ENCODE measurements at places on chromosomes 7 and 10.

DNA sequence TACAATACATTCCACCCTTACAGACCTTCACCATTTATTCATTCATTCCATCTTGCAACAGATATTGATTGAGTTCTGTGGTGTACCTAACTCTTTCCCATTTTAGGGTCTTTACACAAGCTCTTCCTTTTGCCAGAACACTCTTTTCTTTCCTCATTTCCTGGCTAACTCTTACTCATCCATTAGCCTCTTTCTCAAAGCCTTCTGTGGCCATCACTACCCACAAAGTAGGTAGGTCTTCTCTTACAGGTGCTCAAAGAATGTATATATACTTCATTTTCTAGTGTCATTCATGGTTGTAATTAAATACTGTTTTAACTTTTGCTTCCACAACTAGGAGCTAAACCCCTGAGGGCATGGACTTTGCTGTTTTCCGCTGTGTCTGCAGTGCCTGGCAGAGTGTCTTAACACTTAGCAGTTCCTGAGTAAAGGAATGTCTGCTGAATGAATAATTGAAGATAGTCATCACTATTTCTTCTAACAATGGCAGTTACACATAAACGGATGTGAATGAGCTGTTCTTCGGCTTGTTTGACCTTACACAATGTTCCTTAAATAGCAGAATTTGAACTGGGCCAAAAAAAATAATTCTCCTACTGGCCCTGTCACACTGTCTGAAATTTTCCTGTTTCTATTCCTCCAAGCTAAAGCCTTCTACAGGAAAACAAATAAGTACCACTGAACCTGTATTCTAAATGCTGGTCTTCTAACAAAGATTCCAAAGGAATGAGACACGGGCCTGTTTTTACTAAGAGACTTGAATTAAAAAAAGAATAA is 15.1 kb downstream of the BCAP29 start:
- no peak for DNase-seq

- DNase-seq = no peak
Observed at GRCh38 chr10:22908837-22909236, 19.0 kb upstream of the ARMC3 start.

DNA sequence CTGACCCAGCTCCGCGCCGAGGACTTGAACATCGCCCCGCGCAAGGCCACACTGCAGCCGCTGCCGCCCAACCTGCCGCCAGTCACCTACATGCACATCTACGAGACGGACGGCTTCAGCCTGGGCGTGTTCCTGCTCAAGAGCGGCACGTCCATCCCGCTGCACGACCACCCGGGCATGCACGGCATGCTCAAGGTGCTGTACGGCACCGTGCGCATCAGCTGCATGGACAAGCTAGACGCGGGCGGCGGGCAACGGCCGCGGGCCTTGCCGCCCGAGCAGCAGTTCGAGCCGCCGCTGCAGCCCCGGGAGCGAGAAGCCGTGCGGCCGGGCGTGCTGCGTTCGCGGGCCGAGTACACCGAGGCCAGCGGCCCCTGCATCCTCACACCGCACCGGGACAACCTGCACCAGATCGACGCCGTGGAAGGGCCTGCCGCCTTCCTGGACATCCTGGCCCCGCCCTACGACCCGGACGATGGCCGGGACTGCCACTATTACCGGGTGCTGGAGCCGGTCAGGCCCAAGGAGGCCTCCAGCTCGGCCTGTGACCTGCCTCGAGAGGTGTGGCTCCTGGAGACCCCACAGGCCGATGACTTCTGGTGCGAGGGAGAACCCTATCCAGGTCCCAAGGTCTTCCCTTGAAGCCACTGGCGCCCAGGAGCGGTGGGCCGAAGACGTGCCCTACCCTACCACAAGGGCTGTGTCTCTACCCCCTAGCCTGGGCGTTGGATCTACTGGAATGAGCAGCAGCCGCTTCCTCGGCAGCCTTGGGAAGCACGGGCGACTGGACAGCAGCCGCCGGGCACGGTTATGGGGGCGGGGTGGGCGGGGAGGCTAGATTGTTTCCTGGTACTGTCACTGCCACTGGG is 945 bp downstream of the ADO start:
- no peak for DNase-seq

- DNase-seq = no peak
Observed at GRCh38 chr7:134669388-134669787, 22.7 kb downstream of the BPGM start.

DNA sequence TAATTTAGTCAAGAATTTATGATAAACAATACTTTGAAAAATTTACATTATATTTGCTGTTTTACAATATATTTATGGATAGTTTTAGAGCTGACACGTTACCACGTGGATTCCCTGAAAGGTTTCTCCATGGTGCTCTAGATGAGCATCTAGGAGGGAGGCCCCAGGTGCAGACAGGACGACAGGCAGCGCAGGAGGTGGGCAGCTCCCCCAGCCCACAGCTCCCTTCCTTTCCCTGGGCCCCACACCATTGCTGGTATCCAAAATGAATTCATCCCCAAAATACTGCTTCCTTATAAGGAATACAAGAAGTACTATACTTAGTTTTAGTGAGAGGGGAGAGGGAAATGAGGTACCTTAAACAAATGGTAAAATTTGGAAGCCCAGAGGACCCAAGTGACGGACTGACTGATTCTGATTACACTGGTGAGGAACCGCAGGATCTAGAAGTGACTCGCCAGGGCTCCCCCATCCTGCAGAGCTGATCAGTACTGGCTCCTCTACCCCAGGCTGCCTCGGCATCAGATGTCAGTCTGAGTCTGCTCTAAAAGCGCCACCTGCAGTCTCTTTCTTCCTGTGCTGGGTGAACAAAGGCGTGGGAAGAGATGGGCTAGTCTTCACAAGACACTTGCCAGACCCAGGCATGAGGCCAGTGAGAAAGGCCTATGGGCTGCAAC is 89.2 kb downstream of the DLG5 start:
- DNase-seq = peak; percentile 16

DNA sequence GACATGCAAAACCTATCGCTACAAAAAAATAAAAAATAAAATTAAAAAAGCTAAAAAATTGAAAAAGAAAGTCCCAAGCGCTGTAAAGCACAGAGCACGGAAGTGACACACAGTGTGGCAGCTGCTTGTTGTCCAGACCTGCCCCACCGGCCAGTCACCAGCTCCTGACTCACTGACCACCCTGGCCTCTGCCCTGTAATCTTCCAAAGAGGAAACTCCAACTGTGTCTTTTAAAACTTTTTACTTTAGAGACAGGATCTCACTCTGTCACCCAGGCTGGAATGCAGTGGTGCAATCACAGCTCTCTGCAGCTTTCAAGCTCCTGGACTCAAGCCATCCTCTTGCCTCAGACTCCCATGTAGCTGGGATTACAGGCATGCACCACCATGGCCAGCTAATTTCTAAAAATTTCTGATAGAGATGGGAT is 23.6 kb downstream of the GNA12 start:
- no peak for DNase-seq

DNA sequence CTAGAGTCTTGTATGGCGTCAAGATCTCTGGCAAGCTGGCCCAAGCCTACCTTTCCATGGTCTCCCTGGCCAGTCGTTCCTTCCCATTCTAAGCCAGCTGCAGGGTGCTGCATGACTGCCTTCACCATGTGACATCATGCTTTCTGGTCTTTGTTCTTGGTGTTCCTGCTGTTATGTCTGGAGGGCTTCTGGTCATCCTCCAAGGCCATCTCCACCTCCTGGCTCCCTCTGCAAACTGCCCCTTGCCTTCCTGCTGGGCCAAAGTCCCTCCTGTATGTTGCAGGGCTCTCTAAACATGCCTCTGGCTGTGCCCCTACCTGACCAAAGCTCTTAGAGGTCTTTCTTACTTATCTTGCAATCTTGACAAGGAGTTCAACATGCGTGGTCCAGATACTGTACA is 44.4 kb upstream of the SHH start:
- no peak for DNase-seq

- DNase-seq = no peak
Observed at GRCh38 chr10:117439243-117439912, 64.1 kb upstream of the PDZD8 start.

GRCh38 chr10:123621916-123622315 is 44.2 kb upstream of the GPR26 start:
- no peak for DNase-seq
